ENCODE measurements at places on chromosomes 11 and 22. TPM values are rescaled to one million over a fixed set of nuclear protein-coding genes. Genes with fewer than 3 reads are reported as not detected.

Gene FGF19
- total RNA-seq, result 14.8 TPM

Gene DEUP1
- total RNA-seq, result 0.38 TPM

Gene SPON1
- total RNA-seq, result 4.3 TPM

Gene SPTBN2
- 71.4 TPM for total RNA-seq

Gene KCNJ4
- total RNA-seq, result 2.3 TPM

DNA sequence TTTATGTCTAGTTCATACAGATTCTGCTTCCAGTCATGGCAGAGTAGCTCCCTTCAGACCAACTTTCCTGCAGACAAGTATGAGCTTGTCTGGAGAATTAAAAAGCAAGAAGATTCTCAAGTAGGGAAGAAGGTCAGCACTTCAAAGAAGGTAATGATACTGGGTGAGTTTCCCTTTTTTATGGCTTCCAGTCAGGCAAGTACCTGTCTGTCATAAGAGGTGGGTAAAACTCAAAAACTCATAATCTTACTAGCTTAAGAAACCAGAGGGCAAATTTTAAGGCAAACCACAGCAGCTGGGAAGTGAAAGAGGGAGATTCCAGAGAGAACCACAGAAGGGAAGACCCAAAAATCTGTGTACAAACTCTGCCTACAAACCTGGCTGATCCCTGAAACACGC is 54.2 kb downstream of the DENND5A start:
- no peak for DNase-seq
- no peak overlapping the region for H3K27ac ChIP-seq
- H3K4me3 ChIP-seq, result no peak overlapping the region
- H3K27me3 ChIP-seq, result no peaks in the 10 kb centered on the region
- no peaks in the 10 kb centered on the region for H3K36me3 ChIP-seq
- H3K4me1 ChIP-seq, result no peaks in the 10 kb centered on the region

DNA sequence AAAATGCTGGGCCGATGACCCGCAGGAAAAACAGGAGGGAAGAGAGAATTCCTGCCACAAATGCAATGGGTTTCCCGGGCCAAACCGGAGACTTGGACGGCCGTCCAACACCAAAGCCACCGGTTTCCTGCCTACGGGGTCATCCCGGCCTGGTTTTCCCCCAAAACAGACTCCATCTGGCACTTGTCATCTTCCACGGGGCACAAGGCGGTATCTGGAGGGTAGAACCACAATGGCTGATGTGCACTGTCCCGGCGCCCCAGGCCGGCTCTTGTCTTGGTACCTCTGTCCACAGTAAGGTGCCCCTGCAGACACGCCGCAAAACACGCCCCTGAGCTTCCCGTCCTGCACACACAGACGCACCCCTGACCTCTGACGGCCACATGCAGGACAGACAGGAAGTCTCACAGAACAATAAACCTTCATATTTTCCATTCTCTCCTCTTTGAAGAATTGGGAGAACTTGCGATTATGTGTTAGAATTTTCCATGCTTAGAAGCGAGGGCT is 20.1 kb downstream of the CELSR1 start:
- DNase-seq, result no peak
- H3K4me3 ChIP-seq, result no peak overlapping the region

GRCh38 chr22:24001314-24001713 is 3.9 kb downstream of the GSTT4 start:
- no peak overlapping the region for H3K27ac ChIP-seq
- H3K4me1 ChIP-seq, result no peaks in the 10 kb centered on the region
- peaks cover 3% of the 10 kb centered on the region for H3K27me3 ChIP-seq
- H3K4me3 ChIP-seq, result no peak overlapping the region
- DNase-seq, result no peak

DNA sequence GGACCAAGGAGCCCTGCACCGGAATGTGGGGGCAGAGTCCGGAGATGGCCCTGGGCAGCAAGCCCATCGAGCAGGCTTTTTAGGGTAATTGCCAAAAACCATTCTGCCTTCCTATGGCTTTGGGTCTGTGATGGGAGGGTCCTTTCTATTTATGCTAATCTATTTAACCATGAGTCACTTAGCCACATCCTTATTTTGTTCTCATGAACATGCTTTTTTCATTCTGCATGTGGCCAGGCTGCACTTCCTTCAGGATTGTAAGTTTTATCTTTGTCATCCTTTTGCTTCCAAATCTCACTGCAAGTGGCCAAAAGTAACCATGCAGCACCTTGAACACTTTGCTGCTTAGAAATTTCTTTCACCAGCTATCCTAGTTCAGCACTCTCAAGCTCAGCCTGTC is 88.3 kb downstream of the EFCAB6 start:
- H3K4me3 ChIP-seq, result no peak overlapping the region
- H3K4me1 ChIP-seq, result peaks cover 3% of the 10 kb centered on the region
- H3K27ac ChIP-seq, result no peak overlapping the region
- no peaks in the 10 kb centered on the region for H3K27me3 ChIP-seq
- no peak for DNase-seq

DNA sequence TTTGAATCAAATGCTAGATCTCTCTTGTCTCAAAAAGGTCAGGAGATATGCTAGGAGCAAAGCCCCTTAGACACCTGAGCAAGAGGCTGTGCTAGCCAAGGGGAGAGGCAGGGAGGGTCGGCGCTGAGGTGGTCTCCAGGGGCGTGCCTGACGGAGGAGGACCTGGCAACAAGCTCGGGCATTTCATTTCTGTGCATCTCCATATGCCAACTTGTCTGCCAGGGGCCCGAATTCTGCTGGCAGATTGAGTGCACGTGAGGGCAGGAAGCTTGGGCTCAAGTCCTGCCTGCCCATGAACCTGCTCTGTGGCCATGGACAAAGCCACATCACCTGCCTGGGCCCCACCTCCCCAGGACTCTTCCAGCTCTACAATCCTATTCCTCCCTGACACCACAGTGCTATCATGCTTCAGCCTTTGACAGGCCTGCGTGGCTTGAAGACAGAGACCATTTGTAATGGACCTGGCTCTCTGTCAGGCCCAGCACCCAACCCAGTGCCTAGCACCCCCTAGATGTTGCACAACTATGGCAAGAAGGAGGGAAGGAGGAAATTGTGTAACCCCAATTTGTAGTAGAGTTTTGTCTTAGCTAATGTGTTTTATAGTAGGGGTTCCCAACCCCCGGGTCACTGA is 16.3 kb upstream of the VSIG10L2 start:
- DNase-seq, result no peak
- H3K27me3 ChIP-seq, result 0 out of 2 replicates have a peak, but pooled peaks cover 3% of the 10 kb centered on the region
- H3K4me1 ChIP-seq, result peaks cover 6% of the 10 kb centered on the region
- no peak overlapping the region for H3K4me3 ChIP-seq

GRCh38 chr22:35903571-35904335 is 124.9 kb downstream of the RBFOX2 start:
- no peak for DNase-seq
- H3K4me1 ChIP-seq, result peaks cover 6% of the 10 kb centered on the region
- H3K36me3 ChIP-seq, result no peaks in the 10 kb centered on the region
- no peak overlapping the region for H3K27ac ChIP-seq
- no peak overlapping the region for H3K4me3 ChIP-seq
- H3K27me3 ChIP-seq, result no peaks in the 10 kb centered on the region

DNA sequence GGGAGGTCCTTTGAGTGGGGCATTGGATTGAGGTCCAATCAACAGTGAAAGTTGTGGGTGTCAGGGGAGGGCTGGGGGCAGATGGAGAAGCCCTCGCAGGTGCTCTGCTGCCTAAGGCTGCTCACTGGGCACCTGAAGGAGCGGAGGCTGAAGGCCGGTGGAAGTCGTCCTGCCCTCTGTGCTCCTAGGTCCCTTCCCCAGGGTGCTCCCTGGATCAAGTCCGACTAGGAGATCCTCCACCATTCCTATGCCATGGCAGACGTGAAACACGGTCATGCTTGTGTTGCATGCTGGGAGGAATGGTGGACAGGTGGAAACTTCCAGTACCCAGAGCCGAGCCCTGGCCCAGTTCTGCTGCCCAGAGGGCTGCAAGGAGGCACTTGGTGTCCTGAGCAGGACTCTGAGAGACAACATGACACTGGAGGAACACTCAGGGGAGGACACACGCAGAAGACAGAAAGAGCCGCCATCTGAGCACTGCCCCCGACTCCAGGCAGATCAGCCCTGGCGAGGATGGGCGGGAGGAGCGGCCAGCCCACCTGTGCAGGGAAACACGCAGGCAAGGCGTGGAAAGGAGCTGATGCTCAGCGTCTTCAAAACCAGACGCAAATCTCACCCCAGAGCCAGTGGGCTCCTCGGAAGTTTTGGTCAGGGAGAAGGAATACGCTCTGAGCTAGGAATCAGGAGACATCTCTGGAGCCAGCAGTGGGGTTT is 786.8 kb downstream of the BRD1 start:
- no peak for DNase-seq
- H3K27me3 ChIP-seq, result no peaks in the 10 kb centered on the region
- no peak overlapping the region for H3K27ac ChIP-seq

DNA sequence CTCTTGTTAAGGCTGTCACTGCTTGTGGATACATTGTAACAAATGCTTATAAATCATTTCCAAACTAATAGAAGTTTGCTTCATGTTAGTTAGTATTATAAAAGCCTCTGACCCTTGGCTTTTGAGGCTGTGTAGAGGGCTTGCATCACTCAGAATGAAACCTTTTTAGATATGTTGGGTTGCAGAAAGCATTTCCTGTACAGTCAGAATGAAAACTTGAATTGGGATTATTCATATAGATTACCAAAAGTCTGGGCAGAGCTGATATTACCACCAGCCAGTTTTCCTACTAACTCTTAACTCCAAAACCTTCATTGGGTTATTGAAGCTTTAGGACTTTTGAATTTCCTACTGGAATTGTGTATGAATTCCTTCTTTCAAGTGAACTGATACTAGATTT is 12.0 kb downstream of the KMT2A start:
- H3K36me3 ChIP-seq, result peaks cover 8% of the 10 kb centered on the region
- H3K27me3 ChIP-seq, result no peaks in the 10 kb centered on the region
- H3K4me1 ChIP-seq, result no peaks in the 10 kb centered on the region
- no peak for DNase-seq

GRCh38 chr11:82701847-82702520 is 31.7 kb downstream of the FAM181B start:
- H3K27me3 ChIP-seq, result no peaks in the 10 kb centered on the region
- no peak overlapping the region for H3K4me3 ChIP-seq
- H3K36me3 ChIP-seq, result no peaks in the 10 kb centered on the region

GRCh38 chr11:31996159-31996881 is 94.6 kb upstream of the RCN1 start:
- H3K4me3 ChIP-seq, result no peak overlapping the region
- H3K27ac ChIP-seq, result no peak overlapping the region
- H3K27me3 ChIP-seq, result no peaks in the 10 kb centered on the region
- DNase-seq, result no peak
- H3K36me3 ChIP-seq, result no peaks in the 10 kb centered on the region

Measured in H1 (cell line).